ENCODE measurements at places on chromosomes 3 and 15.

- DNase-seq: no peak
Observed at GRCh38 chr3:143200001-143200924, 80.7 kb downstream of the CHST2 start.

GRCh38 chr15:35696767-35697231 is 150.8 kb upstream of the DPH6 start:
- DNase-seq: peak; percentile 85

GRCh38 chr3:7646851-7647250 is 785.9 kb downstream of the GRM7 start:
- DNase-seq: no peak

DNA sequence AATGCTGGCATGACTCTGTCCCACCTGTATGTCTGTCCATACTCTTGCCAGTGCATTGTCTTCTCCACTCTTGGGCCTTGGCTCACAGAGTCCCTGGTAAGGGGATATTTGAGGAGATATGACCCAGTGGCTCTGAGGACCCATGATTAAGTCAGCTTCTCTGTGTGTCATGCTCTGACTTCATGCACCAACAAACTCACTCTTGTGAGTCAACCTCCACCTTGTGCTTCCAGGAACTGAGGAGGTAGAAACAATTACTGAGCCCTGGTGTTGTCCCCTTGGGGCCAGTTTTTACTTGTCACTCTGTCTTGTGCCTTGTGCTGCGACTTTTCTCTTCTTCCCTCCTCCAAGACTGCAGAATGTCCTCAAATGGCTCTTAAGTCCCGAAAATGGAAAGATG is 127.1 kb downstream of the ABHD5 start:
- peak; percentile 33 for DNase-seq

DNA sequence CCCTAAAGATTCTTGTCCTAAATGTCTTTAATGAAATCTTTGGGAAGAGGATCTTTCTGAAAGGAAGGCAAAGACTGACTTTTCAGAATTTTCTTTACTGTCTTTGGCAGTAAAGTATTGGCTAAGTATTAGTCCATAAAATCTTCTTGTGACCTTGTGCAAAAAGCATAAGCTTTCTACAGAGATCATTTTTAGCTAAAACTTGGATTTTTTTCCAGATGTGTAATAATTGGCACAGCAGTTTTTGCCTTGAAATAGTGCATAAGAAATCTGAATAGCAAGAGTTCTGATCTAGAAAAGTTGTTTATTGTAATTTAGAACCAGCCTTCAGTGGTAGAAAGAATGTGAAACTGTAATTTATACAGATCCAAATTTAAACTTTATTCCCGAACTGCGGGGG is 122.8 kb upstream of the CGNL1 start:
- no peak for DNase-seq

DNA sequence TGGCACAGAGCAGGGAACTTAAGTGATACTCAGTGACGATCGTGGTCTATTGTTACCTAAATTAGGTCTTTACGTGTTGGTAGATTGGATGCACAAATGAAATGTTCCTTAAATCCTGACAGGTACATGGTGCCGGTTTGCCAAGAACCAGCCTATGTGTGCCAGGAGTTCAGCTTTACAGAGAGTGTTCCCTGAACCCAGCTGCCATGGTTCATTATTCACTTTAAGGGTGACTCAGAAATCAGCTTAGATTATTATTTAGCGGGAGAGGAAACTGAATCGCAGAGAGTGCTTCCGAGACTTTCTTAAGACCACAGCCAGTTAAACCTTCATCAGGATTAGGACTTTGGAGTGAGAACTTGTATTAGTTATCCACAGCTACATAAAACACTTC is 21.5 kb downstream of the FAM43A start:
- peak; percentile 44 for DNase-seq

DNA sequence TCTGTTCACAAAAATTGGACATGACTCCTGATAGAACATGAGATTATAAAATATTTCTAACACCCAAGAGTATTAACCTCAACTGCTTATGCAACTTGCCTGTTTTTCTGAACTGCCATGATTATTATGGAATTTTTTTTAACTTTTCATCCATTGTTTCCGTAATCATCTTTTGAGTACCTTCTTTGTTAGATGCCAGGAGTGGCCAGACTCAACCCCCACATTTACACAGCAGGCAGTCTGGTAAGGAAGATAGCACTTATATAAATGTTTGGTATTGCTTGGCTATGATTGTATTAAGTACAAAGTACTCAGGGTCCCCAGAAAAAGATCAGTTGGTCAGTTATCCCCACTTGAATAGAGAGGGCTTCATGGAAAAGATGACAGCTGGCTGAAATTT is 74.3 kb downstream of the CRYBG3 start:
- no peak for DNase-seq

DNA sequence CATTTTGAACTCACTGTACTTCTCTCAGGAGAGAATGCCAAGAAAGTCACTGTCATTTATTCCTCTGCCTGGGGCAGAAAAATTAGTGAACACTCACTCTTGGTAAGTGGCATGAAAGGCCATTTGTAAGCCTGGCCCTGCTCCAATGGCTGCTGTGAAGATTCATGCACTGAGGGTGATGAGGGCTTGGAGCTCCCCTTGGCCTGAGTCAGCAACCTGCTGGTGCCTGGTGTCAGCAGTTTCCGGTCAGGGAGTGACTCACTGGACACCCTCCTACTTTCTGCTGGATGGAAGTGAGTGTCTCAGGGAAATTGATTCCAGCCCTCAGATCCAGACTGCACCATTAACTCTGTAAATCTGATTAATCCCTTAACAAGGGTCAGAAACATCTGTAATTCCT is 37.6 kb downstream of the TRA2B start:
- peak; percentile 91 for DNase-seq

- DNase-seq: no peak
Observed at GRCh38 chr15:87496109-87496508, 760.4 kb downstream of the NTRK3 start.

DNA sequence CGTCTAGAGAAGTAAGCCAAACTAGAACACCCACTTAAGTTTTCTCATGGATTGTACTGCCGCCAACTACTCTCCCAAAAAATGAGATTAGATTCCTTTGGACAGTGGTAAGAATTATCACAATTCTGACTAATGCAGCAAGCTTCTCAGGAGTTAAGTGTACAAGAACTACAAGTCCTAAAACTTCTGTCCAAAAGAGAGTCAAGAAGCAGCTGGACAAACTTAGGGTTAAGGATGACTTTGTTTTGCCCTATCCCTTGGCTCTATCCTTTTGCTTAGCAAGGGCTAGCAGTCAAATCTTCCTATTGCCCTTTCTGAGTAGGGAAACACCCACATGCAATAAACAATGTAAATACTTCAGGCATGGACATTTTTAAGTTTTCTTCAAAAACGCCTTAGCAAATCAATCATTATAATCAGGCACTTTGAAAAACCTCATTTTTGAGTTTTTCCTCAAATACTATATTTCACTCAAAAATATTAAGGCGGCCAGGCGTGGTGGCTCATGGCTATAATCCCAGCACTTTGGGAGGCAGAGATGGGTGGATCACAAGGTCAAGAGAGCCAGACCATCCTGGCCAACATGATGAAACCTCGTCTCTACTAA is 19.5 kb downstream of the RAF1 start:
- no peak for DNase-seq

- DNase-seq: no peak
Observed at GRCh38 chr3:181363231-181363630, 348.5 kb upstream of the SOX2 start.

DNA sequence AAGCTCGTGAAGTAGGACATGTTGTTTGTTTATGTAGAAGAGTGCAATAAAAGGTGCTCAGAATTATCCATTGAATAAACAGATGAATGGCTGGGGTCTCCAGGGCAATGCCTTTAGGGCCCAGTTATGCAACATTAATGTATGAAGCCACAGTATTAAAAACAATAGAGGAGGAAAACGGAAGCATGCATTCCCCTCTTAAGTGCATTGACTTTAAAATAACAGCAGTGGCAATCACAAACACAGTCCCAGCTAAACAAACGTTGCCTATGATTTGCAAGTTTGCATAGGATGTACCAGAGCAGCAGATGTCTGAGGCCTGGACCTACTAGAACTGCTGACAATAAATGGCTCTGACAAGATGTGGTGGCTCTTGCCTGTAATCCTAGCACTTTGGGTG is 60.6 kb upstream of the GCNT3 start:
- DNase-seq: no peak

DNA sequence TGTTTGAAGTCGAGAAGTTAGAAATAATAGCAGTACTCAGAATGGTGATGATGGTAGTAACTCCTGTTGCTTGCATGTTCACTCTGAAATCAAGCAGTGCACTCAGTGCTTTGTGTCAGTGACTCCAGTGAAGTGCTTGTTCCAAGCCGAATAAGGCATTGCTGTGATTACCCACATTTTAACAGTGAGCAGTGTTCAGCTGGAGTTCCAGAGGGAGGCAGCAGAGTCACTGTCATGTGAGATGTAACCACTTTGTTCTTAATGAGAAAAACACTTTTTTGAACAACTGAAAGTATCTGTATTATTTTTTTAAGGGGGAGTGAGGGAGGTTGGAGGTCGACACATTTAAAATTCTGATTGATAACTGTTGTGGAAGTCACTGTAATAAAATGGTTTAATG is 3.7 kb downstream of the MDFIC2 start:
- DNase-seq: peak; percentile 10

GRCh38 chr3:114333180-114333922 is 39.5 kb downstream of the TIGIT start:
- DNase-seq: no peak

GRCh38 chr3:114058646-114059045 is 2.1 kb downstream of the QTRT2 start:
- DNase-seq: no peak

DNA sequence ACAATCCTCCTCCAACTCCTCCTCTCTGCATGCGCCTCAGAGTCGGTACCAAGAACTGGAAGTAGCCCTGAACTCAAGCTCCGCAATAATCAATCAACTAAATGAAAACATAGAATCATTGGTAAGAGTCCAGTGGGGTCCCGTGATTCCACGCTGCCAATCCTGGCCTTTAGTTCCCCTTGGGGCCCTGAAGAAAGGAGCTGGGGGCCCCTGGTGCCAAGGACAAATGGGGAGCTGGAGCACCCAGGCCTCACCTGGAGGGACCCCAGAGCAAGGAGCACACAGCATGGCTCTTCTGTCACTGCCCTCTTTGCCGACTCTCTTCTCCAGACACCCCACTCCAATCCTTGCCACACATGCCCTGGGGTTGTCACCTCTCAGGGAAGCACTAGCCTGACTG is 80.3 kb downstream of the ADAMTS7 start:
- DNase-seq: no peak

GRCh38 chr3:133896002-133896761 is 500 bp upstream of the RAB6B start:
- no peak for DNase-seq

- DNase-seq: no peak
Observed at GRCh38 chr15:73747847-73748590, 5.1 kb downstream of the INSYN1 start.

DNA sequence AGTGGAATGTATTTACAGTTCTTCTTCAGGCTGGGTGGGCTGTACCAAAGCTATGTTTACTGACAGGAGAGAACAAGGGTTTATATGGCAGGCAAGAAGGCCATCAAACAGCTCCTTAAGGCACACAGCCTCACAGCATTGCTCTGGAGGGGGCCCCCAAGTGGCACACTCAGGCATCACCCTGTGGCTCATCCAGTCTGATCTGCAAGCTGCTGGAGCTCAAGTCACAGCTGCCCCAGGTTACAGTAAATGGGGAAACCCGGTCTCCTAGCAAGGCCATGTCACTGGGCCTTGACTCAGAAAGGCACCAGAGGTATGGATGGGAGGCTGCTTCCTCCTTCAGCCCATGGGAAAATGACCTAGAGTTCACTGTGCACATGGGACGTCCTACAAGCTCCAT is 67.5 kb downstream of the TFG start:
- DNase-seq: no peak

- DNase-seq: peak; percentile 10
Observed at GRCh38 chr3:10280177-10280529, 12.6 kb downstream of the GHRL start.

- DNase-seq: peak; percentile 10
Observed at GRCh38 chr3:127690106-127690505, 17.4 kb downstream of the ABTB1 start.

- no peak for DNase-seq
Observed at GRCh38 chr15:100901296-100901695, 17.9 kb upstream of the LRRK1 start.

GRCh38 chr3:136194409-136195257 is 1.5 kb downstream of the MSL2 start:
- DNase-seq: peak; percentile 16

DNA sequence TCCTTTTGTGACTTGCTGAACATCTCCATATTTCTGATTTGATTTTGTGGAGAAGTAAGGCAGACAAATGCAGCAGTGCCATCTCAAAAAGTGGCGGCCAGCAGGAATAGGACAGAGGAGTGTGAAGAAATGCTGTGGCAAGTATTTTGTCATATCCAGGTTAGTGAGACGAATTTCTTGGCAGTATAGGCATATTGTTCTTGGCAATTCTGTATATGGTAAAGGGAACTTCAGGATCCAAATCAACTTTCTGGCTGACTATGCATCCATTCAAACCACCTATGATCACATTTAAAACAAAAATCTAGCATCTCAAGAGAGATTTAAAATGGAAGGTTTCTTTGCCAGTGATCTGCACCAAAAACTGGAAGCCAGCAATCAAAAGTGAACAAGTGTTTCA is 228.0 kb downstream of the DTWD1 start:
- DNase-seq: no peak
